MCF 10A (cell line): ENCODE measurements at places on chromosomes 6 and 20. TPM values are rescaled to one million over a fixed set of nuclear protein-coding genes. Genes with fewer than 3 reads are reported as not detected.

GRCh38 chr6:151512481-151512880, 18.7 kb downstream of the CCDC170 start:
- H3K36me3 ChIP-seq, result no peaks in the 10 kb centered on the region
- H3K27me3 ChIP-seq, result no peaks in the 10 kb centered on the region
- no peak overlapping the region for H3K27ac ChIP-seq
- H3K4me3 ChIP-seq, result no peak overlapping the region

DNA sequence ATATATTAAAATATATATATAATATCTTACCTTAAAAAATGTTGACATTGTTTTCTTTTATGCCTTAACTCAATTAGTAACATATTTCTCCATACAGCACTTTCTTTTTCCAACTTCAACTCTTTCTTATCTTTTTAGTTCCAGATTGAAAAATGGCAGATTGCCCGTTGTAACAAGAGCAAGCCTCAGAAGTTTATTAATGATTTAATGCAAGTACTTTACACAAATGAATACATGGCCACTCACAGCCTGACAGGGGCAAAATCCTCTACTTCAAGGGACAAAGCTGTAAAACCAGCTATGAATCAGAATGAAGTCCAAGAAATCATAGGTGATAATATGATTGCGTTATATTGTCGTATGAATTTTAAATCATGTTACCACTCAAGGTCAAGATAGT, 29.4 kb upstream of the KIAA1586 start:
- H3K27me3 ChIP-seq, result no peaks in the 10 kb centered on the region
- H3K4me1 ChIP-seq, result peaks cover 12% of the 10 kb centered on the region
- no peak overlapping the region for H3K27ac ChIP-seq

Gene GDAP1L1
- total RNA-seq, result 0.37 TPM in 1 of 2 replicates, not detected in the other

DNA sequence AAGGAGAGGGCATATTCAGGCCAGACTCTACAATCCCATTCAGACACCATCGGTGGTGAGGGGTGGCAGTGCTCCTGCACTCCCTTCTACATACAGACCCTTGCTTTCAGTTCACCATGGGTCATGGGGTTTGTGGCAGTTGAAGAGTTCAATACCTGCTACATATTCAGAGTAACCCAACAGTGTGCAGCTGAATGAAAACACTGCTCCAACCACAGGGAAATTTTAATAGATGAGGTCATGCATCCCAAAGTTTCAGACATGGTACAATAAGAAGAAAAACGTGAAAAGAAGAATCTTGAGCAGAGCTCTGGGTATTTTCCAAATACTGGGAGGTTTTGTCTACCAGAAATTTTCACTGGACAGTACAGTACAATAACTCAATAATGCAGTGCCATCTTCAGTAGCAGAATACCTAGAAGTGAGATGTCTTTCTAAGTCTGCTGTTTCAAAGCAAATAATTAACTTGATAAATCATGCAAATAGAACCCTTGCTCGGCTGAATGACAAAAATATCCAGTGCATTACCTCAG, 162.1 kb downstream of the PTPRK start:
- DNase-seq, result no peak
- no peak overlapping the region for H3K27ac ChIP-seq
- peaks cover 9% of the 10 kb centered on the region for H3K4me1 ChIP-seq
- H3K27me3 ChIP-seq, result no peaks in the 10 kb centered on the region
- H3K4me3 ChIP-seq, result no peak overlapping the region

GRCh38 chr6:34900321-34901031, 11.4 kb downstream of the ANKS1A start:
- DNase-seq, result no peak
- H3K27me3 ChIP-seq, result no peaks in the 10 kb centered on the region
- no peak overlapping the region for H3K4me3 ChIP-seq

DNA sequence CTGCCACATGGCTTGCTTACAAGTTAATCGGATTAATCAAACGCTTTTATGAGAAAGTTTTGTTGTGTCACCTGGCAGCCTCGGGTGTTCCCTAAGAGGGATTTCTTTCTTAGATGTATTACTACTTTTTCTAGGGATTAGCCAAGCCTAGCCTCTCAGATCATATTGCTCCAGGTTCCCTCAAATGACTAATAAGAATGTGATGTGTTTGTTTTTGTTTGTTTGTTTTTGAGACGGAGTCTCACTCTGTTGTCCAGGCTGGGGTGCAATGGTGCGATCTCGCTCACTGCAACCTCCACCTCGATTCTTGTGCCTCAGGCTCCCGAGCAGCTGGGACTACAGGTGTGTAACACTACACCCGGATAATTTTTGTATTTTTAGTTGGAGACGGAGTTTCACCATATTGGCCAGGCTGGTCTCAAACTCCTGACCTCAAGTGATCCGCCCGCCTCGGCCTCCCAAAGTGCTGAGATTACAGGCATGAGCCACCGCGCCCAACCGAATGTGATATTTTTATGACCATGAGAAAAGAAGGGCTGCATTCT, 977 bp downstream of the HMGN4 start:
- H3K4me1 ChIP-seq, result peaks cover 21% of the 10 kb centered on the region
- H3K4me3 ChIP-seq, result peak overlapping the region; percentile 84
- peak; percentile 21 for DNase-seq
- no peaks in the 10 kb centered on the region for H3K27me3 ChIP-seq
- peaks cover 55% of the 10 kb centered on the region for H3K36me3 ChIP-seq
- H3K27ac ChIP-seq, result peak overlapping the region; percentile 98

Gene SMPDL3A
- 3.5 and 4.7 TPM in 2 replicates for total RNA-seq

DNA sequence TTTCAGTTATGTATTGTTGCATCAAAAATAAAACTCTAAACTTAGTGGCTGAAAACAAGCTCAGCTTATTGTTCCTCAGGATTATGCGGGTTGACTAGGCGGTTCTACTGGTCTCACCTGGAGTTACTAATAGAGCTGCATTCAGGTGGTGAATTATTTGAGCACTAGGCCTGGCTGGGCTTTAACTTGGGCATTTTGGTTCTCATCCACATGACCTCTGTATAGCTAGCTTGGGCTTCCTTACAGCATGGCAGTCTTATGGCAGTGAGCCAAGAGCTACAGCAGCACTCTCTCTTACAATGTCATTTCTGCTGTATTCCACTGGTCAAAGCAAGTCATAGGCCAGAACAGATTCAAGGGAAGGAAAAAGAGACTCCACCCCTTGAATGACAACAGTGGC, 1.6 kb downstream of the PGBD1 start:
- H3K27ac ChIP-seq, result no peak overlapping the region
- no peak overlapping the region for H3K4me3 ChIP-seq
- no peaks in the 10 kb centered on the region for H3K36me3 ChIP-seq
- no peak for DNase-seq
- peaks cover 9% of the 10 kb centered on the region for H3K4me1 ChIP-seq

DNA sequence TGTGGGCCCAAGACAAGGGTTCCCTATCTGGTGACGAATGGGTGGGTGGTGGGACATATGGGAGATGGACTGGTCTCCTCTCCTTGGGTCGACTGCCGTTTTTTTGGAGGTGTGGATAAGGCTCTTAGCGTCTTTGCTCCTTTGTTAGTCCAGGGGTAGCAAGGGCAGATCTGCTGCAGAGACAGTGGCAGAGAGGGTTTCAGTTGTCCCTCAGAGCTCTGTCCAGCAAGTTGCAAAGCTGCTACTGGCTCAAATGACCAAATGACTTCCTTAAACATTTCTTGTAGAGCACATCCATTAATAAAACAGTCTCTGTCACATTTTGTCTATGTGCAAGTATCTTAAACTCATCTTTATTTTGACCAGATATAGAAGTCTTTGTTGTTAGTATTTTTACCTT, 508.0 kb upstream of the ADGRB3 start:
- no peak for DNase-seq
- no peak overlapping the region for H3K27ac ChIP-seq
- no peaks in the 10 kb centered on the region for H3K27me3 ChIP-seq
- peaks cover 16% of the 10 kb centered on the region for H3K4me1 ChIP-seq
- no peak overlapping the region for H3K4me3 ChIP-seq

Gene CRISP2
- not detected in 2 replicates for total RNA-seq

DNA sequence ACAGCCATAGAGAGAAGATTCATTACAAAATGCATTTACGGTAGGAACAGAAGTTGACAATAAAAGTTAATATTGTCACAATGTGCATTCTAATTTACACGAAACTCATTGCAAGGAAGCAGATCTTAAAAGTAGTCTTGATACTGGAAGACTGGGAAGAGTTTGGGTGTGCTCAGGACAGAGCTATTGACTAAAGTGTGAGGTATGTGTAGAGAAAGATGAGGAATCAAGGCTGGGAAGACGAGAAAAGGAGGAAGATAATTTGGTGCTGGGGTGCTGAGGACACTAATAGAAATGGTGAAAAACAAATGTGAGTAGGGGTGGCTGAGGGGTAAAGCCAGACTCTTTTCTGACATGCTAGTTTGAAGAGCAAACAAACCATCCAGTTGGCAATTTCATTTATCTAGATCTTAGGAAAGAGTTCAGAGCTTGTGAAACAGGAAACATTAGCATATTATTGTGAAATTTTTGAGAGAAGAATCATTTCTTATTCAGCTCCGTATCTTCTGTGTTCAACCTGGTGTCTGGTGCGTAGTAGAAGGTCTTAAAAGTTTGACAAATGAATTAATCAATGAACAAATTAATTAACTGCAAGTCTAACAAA, 72.7 kb downstream of the ELOVL4 start:
- H3K36me3 ChIP-seq, result no peaks in the 10 kb centered on the region
- peaks cover 41% of the 10 kb centered on the region for H3K4me1 ChIP-seq
- H3K4me3 ChIP-seq, result no peak overlapping the region
- DNase-seq, result peak; percentile 64

DNA sequence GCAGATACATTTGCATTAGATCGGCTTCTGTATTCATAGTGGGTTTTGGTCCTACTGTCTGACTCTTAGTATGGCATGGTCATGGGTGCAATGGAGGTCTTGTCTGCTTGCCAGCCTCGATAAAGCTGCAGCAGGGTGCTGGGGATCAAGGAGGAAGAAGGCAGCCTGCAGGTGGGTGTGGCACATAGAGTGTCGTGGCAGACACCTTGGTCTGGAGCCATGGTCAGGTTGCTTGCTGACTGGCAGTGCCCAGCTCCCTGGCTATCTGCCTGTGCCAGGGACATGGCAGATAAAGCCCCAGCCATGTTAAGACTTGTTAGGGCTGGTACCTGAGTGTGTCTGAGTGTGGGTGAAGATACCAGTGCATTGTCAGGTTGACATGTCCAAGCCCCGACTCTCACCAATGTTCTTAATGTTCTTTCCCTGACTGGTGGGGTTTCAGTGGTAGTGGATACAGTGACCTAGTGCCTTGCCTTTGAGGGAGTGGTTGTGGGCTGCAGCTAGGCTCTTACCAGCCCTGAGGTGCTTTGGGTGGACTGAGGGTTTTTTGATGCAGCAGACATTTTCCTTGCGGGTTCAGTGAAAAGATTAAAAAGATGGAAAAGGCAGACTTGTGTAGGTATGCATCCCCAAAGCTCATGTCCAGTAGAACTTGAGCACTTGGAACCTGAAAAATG, 1.8 kb downstream of the FAM83D start:
- H3K27ac ChIP-seq, result peak overlapping the region; percentile 4
- H3K4me3 ChIP-seq, result peak overlapping the region; percentile 77
- no peaks in the 10 kb centered on the region for H3K27me3 ChIP-seq
- DNase-seq, result peak; percentile 68

Gene CCM2L
- not detected in 2 replicates for total RNA-seq

Gene PEX6
- 25.8 and 34.0 TPM in 2 replicates for total RNA-seq

DNA sequence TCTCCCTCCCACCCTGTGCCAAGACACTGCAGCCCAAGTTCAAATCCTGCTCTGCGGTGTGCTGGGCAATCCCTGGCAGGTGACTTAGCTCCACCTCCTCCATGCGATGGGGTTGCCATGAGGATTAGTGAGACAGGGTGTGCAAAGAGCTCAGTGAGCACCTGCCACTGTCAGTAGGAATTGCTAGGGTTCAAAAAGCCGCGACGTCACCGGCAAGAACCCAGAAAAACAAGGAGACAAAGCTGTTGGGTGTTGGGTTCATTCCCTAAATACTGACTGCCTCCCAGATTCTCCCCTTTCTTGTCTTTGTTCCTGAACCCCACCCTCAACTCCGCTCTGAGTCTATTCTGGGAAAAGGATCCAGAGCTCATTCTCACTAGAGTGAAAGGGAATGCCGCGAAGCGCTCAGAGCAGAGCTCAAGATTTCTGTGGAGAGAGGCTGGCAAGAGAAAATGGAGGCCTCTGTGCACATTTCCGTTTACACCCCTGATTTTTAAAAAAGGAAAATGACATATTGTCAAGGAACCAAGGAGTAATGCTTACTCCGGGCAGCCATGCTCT, 13.3 kb downstream of the PMEPA1 start:
- no peak overlapping the region for H3K4me3 ChIP-seq
- no peak for DNase-seq
- H3K27me3 ChIP-seq, result no peaks in the 10 kb centered on the region
- peaks cover 46% of the 10 kb centered on the region for H3K4me1 ChIP-seq

- no peaks in the 10 kb centered on the region for H3K27me3 ChIP-seq
- no peak overlapping the region for H3K4me3 ChIP-seq
- H3K36me3 ChIP-seq, result no peaks in the 10 kb centered on the region
- H3K4me1 ChIP-seq, result peaks cover 6% of the 10 kb centered on the region
- DNase-seq, result no peak
Observed at GRCh38 chr6:56962441-56962840, 7.5 kb downstream of the BEND6 start.

DNA sequence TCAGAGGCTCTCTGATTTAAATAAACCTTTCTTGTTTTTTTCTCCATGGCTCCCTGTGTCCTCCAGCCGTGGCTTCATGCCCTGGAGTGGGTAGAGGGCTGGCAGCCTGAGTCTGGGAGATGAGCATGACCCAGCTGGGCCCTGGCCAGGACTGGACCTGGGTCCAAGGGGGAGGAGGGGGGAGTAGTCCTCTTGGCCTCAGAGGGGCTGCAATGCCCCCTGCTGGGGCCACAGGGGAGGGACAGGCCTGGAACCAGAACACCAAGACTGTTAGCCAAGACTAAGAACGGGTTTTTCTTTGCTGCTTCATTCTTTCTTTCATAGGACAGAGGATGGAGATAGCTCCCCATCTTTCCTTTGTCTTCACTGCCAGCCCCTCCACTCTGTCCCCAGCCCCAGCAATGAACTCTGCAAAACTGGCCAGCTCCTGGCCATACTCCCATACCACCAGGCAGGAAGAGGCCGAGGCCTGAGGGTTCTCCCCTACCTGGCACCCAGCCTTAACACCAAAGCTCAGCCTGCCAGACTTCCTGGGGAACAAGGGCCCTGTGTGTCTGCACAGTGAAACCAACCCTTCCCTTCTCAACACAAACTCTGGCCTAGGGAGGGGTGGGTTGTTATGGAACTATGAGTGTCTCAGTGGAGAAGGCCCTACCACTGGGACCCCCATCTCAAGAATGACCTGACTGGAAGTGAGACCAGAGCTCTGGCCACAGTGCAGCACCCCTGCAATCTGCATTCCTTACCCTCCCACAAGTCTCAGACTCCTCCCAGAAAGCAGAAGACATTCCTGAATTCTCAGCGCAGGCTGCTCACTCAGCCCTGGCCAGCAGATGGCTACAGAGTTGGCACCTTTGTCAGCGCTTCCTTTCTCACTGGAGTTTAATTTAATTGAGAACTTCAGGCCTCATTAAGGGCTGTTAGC, 11.0 kb downstream of the SLC29A1 start:
- H3K36me3 ChIP-seq, result peaks cover 7% of the 10 kb centered on the region
- peak; percentile 74 for DNase-seq
- H3K4me1 ChIP-seq, result peaks cover 24% of the 10 kb centered on the region
- H3K4me3 ChIP-seq, result no peak overlapping the region

Gene SIRT5
- 12.8 and 13.2 TPM in 2 replicates for total RNA-seq

Gene SIGLEC1
- total RNA-seq, result not detected in 2 replicates

- no peak for DNase-seq
- H3K27ac ChIP-seq, result peak overlapping the region; percentile 98
- H3K27me3 ChIP-seq, result no peaks in the 10 kb centered on the region
- peaks cover 31% of the 10 kb centered on the region for H3K4me1 ChIP-seq
- H3K36me3 ChIP-seq, result peaks cover 60% of the 10 kb centered on the region
Observed at GRCh38 chr6:31794294-31794865, 1.2 kb downstream of the VARS1 start.

GRCh38 chr6:122788663-122789181, 336 bp upstream of the SMPDL3A start:
- H3K27me3 ChIP-seq, result no peaks in the 10 kb centered on the region
- peaks cover 15% of the 10 kb centered on the region for H3K4me1 ChIP-seq

Gene C6orf163
- total RNA-seq, result 1.0 and 2.6 TPM in 2 replicates
